Germinal center (tissue), 1 donor: ENCODE measurements at places on chromosomes 3 and 15.

GRCh38 chr3:183518491-183519251, 36.8 kb downstream of the KLHL6 start:
- DNase-seq, result no peak

- DNase-seq, result no peak
Observed at GRCh38 chr3:40975711-40976121, 223.6 kb upstream of the CTNNB1 start.

GRCh38 chr3:197507081-197507480, 48.7 kb downstream of the BDH1 start:
- no peak for DNase-seq

- DNase-seq, result no peak
Observed at GRCh38 chr15:70053716-70054229, 43.9 kb downstream of the TLE3 start.

GRCh38 chr15:89333959-89334509, 590 bp downstream of the POLG start:
- no peak for DNase-seq

GRCh38 chr15:45199136-45199810, 11.5 kb upstream of the SHF start:
- DNase-seq, result peak; percentile 30

- no peak for DNase-seq
Observed at GRCh38 chr3:135050536-135050935, 255.5 kb downstream of the EPHB1 start.

DNA sequence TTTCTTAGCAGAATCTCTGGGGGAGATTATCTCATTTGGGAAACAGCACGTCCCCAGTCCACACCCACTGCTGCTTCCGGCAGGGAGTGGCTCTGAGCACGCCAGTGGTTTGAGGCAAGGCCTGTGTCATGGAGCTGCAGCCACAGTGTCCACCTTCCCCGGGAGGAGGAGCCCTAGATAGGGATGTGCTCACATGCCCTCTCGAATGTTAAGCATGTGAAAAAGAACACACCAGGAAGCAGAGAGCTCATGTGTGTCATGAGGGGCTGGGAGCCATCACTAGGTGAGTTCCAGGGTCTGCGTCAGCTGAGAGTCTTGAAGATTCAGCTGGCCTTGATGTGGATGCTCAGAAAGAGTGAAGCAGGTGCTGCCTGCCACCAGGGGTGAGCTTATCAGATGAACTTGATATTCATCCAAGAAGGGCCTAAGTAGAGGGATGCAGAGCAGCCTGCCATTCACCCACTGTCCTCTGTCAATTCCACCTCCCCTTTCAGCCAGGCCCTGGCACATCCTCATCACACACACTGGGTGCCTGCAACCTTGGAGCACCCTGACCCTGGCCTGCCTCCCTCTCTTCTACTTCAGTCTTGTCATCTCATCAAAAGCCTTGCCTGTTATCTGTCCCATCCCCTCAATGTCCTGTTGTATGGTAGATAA, 16.3 kb downstream of the ITGA11 start:
- no peak for DNase-seq

DNA sequence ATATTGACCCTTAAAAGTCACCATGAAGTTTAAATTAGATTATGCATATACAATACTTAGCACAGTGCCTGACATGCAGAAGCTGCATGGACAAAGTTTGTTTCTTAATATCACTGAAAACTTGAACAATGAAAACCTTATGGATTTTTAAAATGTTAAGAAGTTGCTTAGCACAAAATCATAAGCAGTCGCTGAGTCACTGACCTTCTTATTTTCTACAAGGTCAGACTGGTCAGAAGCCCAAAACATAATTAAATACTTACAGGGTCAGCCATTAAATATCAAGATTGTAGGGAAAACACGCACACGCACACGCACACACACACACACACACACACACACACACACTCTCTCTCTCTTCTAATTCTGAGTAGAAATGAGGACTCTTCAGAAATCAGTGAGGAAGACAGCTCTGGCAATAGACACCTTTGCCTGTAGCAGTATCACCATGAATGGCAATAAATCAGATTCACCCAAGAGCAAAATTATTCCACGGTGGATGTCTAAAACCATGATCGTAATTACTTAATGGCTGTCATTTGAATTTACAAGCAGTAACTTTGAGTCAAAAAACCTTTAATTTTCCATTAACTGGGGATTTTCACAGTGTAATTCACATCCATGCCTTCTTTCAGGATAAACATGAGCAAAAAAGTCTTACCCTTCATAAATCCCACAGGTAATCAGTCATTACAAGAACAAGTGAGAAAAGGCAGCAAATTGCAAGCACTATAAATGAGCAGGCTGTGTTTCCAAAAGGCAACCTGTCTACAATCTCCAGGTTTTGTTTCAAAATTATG, 147.5 kb downstream of the OSBPL10 start:
- no peak for DNase-seq

- DNase-seq, result no peak
Observed at GRCh38 chr15:29784413-29784812, 37.9 kb downstream of the TJP1 start.

GRCh38 chr15:43204016-43204901, 16.6 kb downstream of the EPB42 start:
- peak; percentile 54 for DNase-seq

GRCh38 chr3:59925946-59926345, 876.1 kb upstream of the CFAP20DC start:
- DNase-seq, result no peak

DNA sequence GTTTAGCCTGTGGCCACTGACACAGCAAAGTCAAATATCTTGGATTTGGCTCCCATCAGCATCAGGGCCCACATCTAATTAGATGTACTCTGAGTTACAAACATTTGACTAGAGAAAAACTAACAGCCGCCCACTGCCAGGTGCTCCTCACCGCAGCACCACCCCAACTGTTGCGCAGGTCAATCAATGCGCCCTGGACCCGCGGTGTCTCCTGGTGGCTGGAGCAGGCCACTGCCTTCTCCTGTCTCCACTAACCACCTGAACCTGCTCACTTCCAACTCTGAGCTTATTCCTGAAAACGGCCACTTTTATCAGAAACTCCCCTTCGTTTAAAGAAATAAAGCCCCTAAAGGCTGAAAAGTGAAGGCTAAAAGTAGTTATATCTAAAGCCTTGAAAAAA, 4.3 kb downstream of the RIOX2 start:
- DNase-seq, result no peak

- DNase-seq, result no peak
Observed at GRCh38 chr3:20104167-20104661, 64.0 kb downstream of the KAT2B start.

DNA sequence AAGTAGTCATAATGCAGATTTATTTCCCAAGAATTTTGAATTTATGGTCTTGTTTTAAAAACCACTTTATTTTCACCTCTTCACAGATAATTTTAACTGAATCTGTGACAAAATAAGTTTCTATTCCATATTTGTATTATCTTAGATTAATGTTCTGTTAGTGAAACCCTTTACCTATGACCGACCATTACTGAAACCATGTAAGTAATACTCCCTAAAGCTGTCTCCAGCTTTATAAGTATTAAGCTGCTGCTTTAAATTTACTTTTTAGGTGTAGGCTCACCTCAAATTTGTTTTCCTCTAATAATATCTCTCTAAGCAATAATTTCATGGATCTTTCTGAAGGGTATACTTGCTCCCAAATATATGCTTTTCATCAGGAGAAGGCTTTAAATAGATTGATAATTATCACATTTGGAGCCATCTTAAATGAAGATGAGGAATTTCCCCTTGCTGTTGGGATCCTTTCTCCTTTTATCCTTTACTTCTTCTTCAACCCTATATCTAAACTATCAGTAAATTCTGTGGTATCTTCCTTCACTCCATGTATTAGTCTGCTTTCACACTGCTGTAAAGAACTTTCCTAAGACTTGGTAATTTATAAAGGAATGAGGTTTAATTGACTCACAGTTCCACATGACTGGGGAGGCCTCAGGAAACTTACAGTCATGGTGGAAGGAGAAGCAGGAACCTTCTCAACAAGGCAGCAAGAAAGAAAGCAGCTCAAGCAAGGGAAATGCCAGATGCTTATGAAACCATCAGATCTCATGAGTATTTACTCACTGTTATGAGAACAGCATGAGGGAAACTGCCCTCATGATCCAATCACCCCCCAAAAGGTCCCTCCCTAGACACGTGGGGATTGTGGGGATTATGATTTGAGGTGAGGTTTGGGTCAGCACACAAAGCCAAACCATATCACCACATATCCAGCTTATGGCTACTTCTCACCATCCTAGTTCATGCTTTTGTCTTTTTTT, 92.3 kb upstream of the P2RY1 start:
- no peak for DNase-seq

GRCh38 chr3:98732286-98733052, 30.7 kb upstream of the ST3GAL6 start:
- peak; percentile 16 for DNase-seq

- no peak for DNase-seq
Observed at GRCh38 chr3:120798346-120798745, 55.8 kb downstream of the GTF2E1 start.

DNA sequence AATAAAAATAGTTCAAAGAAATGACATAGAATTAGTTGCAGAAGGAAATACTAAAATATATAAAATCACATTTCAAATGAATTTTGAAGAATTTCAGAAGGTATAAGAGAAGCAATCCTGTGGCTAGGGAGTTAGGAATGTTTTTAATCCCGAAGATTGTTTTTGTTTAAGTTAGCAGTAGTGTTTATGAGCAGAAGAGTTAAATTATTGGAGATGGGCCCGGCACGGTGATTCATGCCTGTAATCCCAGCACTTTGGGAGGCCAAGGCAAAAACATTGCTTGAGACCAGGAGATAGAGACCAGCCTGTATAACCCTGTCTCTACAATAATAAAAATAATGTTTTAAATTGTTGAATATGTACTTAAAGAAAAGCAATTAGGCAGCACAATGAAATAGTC, 432.5 kb downstream of the MFSD1 start:
- DNase-seq, result no peak

DNA sequence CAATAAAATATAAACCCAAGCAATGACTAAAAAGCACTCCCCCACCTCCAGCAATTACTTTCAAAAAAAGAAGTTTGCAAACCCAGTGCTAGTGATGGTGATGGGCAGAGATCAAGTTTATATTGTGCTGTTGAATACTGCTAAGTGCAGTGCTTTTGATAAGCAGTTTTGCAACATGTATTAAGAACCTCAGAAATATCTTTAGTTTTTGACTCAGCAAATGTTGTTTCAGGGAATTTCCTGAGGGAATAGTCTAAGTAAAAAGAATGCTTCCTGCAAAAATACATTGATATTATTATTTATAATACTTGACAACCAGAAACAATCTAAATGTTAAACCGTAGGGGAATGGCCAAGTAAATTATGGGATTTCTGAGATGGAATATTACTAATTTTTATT, 69.3 kb downstream of the ADAMTSL3 start:
- no peak for DNase-seq

DNA sequence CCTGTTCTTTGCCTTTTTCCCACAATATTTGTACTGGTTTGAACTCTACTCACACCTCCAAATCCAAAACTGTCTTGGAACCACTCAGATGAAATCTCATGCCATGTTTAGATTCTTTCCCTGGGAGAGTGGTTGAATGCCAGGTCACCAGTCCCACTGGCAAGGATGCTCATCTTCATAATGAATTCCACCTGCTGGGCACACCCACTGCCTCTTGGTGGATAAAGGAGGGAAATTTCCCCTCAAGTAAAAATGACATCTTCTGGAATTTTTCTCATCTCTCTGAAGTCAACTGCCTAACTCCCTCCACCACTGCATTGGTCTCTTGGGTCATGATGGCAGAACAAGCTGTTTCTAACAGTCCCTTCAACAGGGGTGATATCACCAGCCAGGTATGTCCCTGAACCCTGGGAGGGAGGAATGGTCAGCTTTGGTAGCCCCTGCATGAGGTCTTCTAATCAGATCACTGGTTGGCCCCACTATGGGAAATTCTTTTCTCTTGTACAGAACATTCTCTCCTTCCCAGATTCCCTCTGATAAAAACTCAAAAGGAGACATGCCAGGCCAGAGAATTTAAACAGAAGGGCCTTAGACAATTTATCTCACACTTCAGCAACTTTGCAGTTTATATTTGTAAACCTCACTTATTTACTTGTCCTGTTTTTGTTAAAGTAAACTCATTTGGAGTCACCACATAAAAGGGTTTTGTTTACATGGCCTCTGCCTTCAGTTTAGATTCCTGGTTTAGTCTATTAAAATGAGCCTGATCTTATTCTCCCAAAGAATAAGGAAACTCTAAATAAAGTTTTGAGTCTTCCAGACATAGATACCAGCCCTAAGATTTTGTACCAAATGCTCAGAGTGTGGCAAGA, 143.4 kb downstream of the WNT5A start:
- no peak for DNase-seq

DNA sequence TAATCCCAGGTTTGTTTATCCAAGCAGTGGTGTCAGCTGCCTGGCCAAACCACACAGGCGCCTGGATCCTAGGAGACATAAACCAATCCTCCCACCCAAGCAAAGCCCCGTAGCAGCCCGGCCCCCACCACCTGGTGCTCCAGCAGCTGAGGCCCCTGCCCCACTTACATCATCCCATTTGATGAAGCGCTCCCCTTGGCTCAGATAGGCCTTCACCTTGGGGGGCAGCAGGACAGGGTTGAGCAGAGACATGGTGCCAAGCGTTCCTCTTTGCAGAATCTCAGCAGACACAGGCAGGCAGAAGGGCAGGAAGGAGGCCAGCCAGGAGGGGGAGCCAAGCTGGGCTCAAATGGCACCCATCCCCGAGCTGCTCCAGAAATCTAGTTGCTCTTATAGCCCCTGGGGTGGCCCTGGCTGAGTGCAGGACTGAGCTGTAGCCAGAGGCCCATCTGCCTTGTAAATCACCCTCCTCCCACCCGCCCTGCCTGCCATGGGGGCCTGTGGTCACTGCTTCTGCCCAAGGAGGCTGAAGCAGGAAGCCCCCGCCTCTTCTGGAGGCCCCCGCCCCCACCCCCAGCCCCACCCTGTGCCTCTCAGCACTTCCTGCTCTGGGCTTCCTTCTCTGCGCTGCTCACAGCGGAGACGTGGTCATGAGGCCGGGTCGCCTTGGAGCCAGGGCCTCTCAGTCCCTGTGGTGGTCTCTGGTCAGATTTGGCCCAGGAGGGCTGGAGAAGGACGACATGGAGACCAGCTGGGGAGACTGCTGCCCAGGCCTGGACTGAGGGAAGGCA, at the start of gene PLCB2:
PLCB2 (minus strand) TSS at position 515 of the 791 bp plus-strand sequence; CDS start at position 252, 263 bp downstream.
- DNase-seq, result peak; percentile 79

GRCh38 chr3:120983841-120984240, 75.8 kb downstream of the STXBP5L start:
- DNase-seq, result no peak

DNA sequence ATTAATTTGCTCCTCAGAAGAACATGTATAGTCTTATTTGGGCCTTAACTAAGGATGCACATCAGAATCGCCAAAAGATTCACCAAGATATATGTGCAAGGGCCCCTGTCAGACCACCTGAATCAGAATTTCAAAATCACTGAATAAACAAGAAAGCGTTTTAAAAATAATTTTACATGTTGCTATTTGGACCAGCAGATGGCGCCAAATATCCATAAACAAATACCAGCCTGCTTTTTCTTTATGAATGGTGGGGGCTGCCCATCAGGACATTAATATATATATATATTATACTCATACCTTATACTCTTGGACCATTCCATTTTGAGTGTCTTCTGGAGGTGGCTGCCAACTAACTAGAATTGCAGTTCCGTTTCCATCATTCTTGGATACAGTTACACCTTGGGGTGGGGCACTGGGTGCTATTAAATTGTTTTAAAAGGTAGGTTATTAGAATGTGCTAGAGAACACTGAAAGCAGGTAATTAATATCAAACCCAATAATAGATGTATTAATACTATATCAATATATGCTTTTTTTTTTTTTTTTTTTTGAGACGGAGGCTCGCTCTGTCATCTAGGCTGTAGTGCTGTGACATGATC, 1108.3 kb downstream of the ROBO1 start:
- peak; percentile 2 for DNase-seq
